Small intestine (tissue), 16 donors: ENCODE measurements at places on chromosomes 1 and 21.

GRCh38 chr1:199265319-199265718 lies 626.5 kb downstream of the PTPRC start:
- DNase-seq: no peak

GRCh38 chr1:106613861-106614260 lies 442.6 kb upstream of the PRMT6 start:
- no peak for DNase-seq

DNA sequence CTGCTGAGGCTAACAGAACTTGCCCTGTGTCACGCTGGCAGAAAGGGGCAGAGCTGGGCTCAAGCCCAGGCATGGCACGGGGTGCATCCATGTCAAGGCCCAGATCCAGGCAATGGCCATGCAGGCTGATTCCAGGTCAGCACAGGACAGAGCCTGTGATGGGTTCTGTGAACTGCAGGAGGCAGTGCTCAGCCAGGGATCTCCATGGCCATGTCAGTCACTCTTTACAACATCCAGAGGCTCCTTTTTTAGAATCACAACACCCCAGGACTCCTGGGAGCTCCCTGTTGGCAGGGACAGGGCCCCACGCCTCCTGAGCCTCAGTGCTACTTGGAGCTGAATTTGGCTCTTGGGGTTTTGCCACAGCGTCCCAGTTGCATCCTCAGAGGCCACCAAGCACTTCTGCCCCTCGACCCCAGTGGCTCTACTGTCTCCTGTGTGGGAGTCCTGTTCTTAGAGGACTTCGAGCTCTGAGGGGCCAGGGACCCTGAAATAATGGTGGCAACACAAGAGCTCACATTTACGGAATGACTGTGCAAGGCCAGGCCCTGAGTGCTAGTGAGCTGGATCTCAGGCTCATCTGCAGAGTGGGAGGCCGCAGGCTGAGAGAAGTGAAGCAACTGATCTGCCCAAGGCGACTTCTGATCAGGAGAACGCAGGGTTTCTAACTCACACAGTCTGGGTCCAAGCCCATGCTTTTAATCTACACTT lies 211.5 kb downstream of the TRABD2B start:
- peak; percentile 32 for DNase-seq

- no peak for DNase-seq
These were observed 332.0 kb downstream of the OLFM3 start for GRCh38 chr1:101664726-101665125.

- no peak for DNase-seq
These were observed 139.3 kb downstream of the LYPLAL1 start for GRCh38 chr1:219312967-219313366.

DNA sequence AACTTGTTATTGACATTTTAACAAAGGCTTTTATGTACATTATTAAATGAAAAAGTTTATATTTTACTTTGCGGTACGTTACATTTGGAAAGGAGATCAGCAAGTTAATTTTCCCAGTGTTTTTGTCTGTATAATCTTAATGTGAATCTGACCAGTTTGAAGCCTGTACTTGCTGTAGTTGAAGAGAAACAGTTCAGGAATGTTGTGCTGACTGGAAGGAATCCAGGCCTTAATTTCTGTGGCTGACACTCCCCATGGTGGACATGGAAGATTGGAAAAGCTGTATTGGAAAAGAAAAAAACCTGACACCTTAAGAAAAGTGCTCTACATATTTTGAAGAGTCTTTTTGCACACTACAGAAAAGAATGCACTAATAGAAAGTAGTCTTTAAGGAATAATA lies 15.5 kb downstream of the LEPR start:
- DNase-seq: no peak

GRCh38 chr1:44012404-44012803 lies 18.9 kb downstream of the SLC6A9 start:
- DNase-seq: peak; percentile 30

GRCh38 chr1:27597516-27598294 lies 6.2 kb downstream of the AHDC1 start:
- DNase-seq: no peak

- DNase-seq: no peak
These were observed 12.0 kb upstream of the ADORA3 start for GRCh38 chr1:111515291-111516004.

DNA sequence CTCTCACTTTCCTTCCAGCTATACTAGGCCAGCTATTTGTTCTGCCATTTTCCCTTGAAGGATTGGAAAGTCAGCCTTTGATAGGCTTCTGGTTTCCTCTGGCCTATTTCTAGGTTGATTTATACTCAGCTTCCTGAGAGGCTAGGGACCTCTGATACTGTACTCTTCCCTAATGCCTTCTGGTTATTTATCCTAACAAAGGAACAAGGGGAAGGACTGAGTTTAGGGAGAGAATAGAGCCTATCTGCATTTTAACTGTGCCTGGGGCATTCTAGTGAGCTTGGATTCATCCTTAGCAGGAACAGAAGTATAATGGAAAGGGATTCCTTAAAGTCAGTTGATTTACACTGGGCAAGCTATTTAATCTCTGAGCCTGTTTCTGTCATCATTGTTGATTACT lies 11.8 kb upstream of the TMEM39B start:
- DNase-seq: no peak

GRCh38 chr1:30609999-30610345 lies 113.4 kb downstream of the MATN1 start:
- no peak for DNase-seq

- DNase-seq: no peak
These were observed 7.8 kb upstream of the CHI3L2 start for GRCh38 chr1:111219557-111220286.

GRCh38 chr1:224433041-224433691 lies 1.4 kb downstream of the WDR26 start:
- DNase-seq: peak; percentile 51

GRCh38 chr1:110513511-110513910 lies 5.5 kb downstream of the KCNA10 start:
- DNase-seq: no peak

GRCh38 chr1:74504933-74505512 lies 7.4 kb downstream of the LRRC53 start:
- DNase-seq: peak; percentile 25

DNA sequence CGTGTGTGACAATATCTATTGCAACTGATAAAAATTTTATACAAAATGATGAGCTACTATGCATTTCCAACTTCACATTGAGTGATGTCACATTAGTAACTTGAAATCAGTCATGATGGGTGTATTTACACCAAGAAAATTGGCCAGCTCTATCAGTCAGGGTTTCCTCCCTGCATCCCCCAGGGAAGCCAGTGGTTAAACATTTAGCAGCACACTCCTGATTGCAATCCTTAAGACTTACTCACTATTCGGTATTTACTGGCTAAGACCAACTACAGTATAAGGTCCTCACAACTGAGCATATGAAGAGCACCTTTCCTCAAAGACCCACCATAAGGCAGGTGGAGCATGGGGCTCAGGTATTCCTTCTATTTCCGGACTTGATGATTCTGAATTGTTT lies 41.3 kb upstream of the PTGFRN start:
- DNase-seq: no peak

- no peak for DNase-seq
These were observed 173.6 kb downstream of the PTGER3 start for GRCh38 chr1:70874063-70874462.

GRCh38 chr1:177600321-177600720 lies 369.5 kb downstream of the SEC16B start:
- DNase-seq: no peak

GRCh38 chr1:217140041-217140901 lies 417.0 kb upstream of the ESRRG start:
- no peak for DNase-seq

- DNase-seq: no peak
These were observed 1.6 kb downstream of the C1orf105 start for GRCh38 chr1:172421974-172422604.

GRCh38 chr1:173114346-173114745 lies 63.6 kb upstream of the TNFSF18 start:
- no peak for DNase-seq

DNA sequence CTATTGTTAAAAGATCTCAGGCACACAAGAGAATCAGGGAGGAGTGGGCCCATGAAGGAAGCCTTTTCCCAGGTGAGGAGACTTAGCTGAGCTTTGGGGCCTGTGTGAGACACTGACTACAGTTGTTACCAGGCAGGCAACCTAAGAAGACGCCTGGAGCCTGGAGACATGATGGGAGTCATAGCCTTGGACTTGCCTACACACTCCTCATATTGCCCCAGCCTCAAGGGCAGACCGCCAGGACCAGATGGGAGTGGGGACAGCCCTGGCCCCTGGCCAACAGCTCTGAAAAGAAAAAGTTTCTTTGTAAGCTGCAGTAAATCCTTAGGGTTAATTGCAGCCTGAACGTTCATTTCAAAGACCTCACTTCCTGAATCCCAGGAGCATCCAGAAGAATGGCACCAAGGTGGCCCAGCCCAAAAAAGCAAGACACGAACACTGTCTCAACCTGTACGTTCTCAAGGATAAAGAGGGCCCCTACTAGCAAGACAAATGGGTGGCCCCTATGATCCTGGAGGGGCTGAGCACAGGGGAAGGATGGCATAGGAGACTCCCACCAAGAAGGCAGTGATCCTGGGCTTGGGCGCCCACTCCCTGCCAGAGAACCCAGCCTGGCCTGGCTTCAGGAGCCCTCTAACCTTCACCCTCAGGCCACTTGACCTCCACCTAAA lies 33.2 kb upstream of the BTG2 start:
- DNase-seq: no peak

- peak; percentile 85 for DNase-seq
These were observed 524 bp upstream of the TMCO4 start for GRCh38 chr1:19800076-19800804.

DNA sequence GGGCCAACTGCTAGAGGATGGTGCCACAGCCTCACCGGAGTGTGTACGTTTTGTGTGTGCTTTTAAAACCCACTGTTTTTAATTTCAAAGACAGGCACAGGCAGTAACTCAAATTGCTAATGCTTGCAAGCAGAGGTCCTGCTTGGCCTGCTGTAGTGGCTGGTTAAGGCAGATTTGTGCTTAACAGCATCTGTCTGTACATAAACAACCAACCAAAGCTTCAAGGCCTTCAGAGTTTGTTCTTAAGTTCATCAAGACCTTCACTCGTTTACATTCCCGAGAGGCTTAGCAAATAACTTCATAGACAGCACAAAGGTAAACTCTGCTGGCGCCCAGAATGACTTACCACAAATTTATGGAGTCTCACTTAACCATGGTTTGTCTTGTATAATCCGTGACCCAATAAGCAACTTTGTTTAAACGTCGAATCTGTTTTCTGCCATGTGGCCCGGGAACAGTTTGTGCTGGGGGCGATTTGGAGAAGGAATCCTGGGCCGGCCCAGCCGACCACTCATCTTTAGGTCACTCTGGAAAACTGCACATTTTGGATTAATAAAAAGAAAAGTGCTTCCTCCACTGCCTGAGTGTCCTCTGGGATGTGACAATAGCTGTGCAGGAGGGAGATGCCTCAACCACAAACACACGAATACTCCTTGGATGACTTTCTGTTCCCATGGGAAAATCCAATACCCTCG lies 58.1 kb downstream of the CAPZB start:
- no peak for DNase-seq

DNA sequence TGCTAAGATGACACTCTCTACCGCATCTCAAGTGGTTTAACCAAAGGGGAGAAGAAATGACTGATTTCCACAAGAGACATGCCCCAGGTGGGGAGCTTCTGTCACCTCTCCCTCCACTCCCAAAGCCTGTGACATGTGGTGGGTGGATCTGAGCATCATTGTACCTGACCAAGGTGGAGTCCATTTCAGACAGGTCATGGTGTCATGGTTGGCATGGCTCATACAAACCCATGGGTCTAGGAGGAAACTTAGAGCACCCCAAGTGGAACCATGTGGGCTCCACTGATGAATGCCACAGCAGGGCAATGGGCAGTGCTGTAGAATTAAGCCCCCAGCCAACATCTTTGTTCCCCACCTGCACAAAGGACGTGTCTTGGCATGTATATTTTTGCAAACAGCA lies 131.5 kb upstream of the EDN2 start:
- DNase-seq: no peak

DNA sequence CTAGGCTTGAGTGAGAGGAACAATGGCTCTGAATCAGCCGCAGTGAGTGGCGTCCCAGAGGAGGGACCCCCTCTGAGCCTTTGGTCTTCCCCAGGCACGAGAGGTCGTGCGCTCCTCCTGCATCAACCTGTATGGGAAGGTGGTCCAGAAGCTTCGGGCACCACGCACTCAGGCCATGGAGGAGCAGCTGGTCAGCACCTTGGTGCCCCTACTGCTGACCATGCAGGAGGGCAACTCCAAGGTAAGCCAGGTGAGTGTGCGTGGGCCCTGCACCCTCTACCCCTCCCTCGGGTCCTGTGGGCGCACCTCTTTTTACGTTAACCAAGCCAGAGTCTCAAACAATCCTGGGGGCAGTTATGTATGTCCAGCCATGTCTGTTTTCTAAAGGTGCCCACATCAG lies 13.7 kb upstream of the TTC4 start:
- no peak for DNase-seq

DNA sequence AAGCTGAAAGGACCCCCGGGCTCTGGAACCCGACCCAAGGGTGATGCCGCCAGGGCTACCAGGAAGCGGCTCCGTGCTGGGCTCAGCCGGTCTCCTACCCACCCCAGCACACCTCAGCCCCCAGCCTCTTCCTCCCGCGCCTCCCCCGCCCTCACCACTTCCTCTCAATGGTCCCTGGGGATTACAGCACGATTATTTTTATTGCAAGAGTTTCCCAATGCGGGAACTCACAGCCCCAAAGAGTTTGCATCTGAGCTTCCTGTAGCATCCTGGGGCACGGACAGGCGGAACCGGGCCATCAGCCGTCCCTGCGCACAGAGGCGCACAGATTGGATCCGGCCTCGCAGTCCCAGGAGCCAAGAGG lies 8.7 kb upstream of the SLX9 start:
- DNase-seq: no peak

DNA sequence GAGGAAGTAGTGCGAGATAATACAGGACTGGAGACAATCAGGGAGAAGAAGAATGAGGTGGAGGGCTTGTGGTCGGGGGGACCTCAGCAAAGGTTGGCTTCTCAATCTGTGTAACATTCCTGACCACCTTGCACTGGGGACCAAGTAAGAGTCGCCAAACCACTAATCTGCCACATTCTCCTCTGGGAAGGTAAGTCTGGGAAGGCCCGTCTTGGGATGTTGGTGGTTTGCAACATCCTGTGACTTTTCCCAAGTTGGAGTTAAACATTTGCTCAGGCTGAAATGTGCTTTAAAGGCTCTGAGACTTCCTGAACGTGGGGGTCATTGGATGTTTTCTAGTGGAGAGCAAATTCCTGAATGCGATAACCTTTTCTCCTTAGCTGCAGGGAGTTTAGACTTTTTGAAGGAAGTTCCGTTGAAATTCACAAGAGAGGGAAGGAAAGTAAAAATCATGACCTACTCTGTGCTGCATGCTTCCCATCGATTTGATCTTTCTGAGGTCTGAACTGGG lies 325.9 kb downstream of the RPS6KC1 start:
- DNase-seq: peak; percentile 59

DNA sequence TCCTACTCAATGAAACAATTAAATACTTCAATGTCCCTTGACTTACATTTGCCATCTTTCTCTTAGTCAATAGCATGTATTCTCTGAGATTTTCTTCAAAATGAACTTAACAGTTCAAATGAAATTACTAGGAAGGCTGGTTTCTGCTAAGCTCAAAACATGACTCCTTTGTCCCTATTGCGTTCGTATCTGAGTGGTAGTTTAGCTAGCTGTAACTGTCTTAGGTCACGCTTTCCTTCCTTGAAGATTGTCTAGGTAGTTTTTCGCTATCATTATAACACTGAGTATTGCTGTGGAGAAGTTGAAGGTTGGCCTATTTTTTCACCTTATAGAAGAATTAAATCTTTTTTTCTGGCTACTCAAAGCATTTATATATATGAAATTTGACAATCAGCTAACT lies 1535.2 kb downstream of the PLA2G4A start:
- no peak for DNase-seq

GRCh38 chr1:234768569-234769283 lies 158.7 kb upstream of the IRF2BP2 start:
- peak; percentile 83 for DNase-seq
